ENCODE measurements at places on chromosomes 1 and 21.
A peak's percentile ranks its signal among the peaks of the same experiment; 100 is the strongest.

GRCh38 chr1:6016191-6016865 is 24.1 kb upstream of the NPHP4 start:
- DNase-seq, result no peak

- DNase-seq, result peak; percentile 14
These were observed 52.0 kb upstream of the RGS2 start for GRCh38 chr1:192756847-192757246.

DNA sequence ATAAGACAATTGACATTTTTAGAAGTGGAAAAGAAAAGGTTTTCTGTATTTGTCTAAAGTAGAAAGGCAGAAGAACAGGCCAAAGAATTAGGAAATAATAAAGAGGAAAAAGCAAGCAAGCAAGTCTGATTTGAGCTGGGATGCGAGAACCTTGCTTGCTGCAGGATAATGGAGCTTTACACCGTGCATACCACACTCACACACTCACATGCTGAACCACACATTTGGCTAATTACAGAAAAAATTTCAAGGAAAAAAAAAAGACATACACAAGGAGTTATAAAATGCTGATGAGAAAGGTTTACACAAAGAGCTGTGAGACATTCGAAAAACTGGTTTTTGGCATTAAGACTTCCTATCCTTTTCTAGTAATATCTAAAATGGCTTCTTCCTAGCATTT is 593.9 kb downstream of the KIF26B start:
- DNase-seq, result no peak

- no peak for DNase-seq
These were observed 205.5 kb downstream of the PTBP2 start for GRCh38 chr1:96927125-96927524.

DNA sequence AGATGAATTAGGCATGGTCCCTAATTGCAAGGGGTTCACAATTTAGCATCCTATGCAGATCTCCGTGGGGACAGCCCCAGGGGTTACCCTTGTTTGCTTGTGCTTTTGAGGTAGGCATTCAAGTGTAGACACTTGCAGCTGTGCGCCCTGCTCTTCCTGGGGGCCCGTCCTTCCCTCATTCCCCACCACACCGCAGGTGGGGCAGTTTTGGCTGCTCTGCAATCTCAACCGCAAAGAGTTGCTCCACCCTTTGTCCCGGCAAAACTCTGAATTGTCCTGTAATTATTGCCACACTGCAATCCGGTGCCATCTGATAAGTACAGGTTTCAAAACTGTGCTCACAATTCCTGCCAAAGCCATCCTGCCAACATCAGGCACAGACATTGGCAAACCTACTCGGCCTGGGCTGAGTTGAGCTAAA is 65.4 kb upstream of the LYST start:
- DNase-seq, result no peak

DNA sequence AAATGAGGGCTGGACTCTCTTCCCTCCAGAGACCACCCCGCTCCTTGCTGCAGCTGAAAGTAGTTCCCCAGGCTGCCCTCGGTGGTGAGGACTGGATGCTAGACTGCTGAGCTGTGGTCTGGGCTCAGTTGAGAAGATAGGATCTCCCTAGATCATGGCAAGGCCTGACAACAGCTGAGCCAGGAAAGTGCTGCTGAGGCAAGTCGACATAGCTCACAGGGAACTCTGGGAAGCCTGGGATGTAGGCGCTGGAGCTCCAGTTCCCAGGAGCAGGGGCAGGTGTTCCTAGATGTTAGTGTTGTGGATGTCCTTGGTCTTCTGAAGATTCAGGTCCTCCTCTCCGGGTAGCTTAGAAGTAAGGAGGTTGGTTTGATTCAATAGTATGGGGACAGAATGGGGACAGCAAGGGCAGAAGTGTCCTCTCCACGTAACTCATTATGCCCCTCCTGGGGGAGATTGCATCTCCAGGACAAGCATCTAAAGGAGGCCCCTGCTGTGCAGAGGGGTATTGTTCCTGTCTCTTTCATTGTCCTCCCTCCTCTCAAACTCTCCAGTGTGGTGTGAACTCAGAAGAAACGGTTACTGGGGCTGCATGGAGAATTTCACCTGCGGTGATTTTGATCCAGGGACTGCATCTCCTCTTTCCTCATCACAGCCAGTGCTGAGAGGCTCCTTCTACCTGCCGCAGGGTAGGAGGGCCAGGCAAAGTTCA is 3.7 kb downstream of the CYB561D1 start:
- DNase-seq, result no peak

DNA sequence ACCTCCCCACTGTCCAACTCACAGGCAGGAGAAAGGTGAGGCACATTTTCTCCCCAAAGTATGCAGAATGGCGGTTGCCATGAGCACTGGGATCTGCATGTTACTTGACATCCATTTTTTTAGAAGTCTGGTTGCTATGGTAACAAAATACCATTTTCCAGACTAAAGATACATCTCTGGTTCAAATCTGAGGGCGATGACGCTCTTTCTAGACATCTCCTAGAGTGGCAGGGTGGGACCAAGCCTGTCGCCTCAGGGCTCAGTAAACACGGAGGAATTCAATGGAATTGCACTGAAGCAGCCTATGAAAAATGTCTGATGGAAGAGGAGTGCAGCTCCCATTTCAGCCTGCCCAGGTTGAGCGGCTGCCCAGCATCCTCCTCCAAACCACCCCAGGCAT is 21.5 kb upstream of the FAM43B start:
- peak; percentile 13 for DNase-seq
